ENCODE measurements at places on chromosomes 4 and X. TPM values are rescaled to one million over a fixed set of nuclear protein-coding genes. Genes with fewer than 3 reads are reported as not detected.

GRCh38 chr4:77220828-77221613 lies 64.0 kb downstream of the CCNG2 start:
- no peak overlapping the region for H3K27ac ChIP-seq
- H3K4me1 ChIP-seq = no peaks in the 10 kb centered on the region
- H3K27me3 ChIP-seq = peaks cover 25% of the 10 kb centered on the region
- DNase-seq = no peak

Gene RASGEF1B
- 3.9 TPM for total RNA-seq

GRCh38 chr4:98098764-98099163 lies 44.5 kb downstream of the STPG2 start:
- DNase-seq = no peak
- H3K4me3 ChIP-seq = no peak overlapping the region
- no peak overlapping the region for H3K27ac ChIP-seq
- H3K27me3 ChIP-seq = peaks cover 6% of the 10 kb centered on the region
- no peaks in the 10 kb centered on the region for H3K4me1 ChIP-seq

DNA sequence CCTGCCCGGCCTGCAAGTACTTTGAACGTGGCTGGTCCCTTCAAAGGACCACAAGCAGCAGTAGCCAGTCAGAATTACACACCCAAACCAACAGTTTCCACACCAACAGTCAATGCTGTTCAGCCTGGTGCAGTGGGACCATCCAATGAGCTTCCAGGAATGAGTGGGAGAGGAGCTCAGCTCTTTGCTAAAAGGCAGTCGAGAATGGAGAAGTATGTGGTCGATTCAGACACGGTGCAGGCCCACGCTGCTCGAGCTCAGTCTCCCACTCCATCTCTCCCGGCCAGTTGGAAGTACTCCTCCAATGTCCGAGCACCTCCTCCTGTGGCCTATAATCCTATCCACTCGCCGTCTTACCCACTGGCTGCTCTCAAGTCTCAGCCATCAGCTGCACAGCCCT lies 104.4 kb upstream of the MYOZ2 start:
- H3K27me3 ChIP-seq = peaks cover 15% of the 10 kb centered on the region
- H3K4me3 ChIP-seq = no peak overlapping the region
- H3K36me3 ChIP-seq = no peaks in the 10 kb centered on the region
- H3K27ac ChIP-seq = no peak overlapping the region
- DNase-seq = no peak

GRCh38 chrX:6021316-6022091 lies 207.2 kb downstream of the NLGN4X start:
- no peaks in the 10 kb centered on the region for H3K4me1 ChIP-seq
- H3K36me3 ChIP-seq = no peaks in the 10 kb centered on the region
- no peak for DNase-seq
- H3K27me3 ChIP-seq = no peaks in the 10 kb centered on the region
- H3K4me3 ChIP-seq = no peak overlapping the region
- H3K27ac ChIP-seq = no peak overlapping the region

DNA sequence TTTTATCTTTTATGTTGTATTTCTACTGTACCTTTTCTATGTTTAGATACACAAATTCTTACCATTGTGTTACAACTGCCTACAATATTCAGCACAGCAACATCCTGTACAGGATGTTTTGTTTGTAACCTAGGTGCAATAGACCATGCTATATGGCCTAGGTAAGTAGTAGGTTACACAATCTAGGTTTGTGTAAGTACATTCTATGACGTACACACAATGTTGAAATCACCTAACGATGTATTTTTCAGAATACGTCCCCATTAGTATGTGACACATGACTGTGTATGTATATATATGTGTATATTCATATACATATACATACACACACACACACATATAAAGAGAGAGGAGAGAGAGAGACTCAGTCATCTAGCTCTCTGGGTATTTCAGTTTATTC lies 103.5 kb downstream of the CLNK start:
- H3K4me3 ChIP-seq = no peak overlapping the region
- H3K4me1 ChIP-seq = peaks cover 6% of the 10 kb centered on the region
- H3K36me3 ChIP-seq = no peaks in the 10 kb centered on the region
- peaks cover 3% of the 10 kb centered on the region for H3K27me3 ChIP-seq
- DNase-seq = no peak
- no peak overlapping the region for H3K27ac ChIP-seq
